ENCODE measurements at places on chromosomes 11 and 22. TPM values are rescaled to one million over a fixed set of nuclear protein-coding genes. Genes with fewer than 3 reads are reported as not detected.

SLC22A8 gene
- not detected for polyA plus RNA-seq

DNA sequence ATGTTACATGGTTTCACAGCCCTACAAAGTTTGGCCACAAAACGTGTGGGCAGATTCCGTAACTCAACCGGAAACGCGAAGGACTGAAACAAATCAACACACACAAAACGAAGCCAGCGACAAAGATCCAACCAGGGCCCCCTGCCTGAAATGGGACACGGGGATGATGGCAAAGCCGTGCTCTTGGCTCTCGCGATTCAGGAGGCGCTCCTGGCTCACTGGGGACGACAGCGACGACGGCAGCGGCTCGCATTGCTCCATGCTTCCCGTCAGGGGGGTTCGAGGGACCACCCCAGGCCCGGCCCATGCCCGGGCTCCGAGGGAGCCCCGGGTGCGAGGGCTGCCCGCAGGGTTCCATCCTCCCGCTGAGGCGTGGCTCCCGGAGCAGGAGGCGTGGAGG is 4786.8 kb upstream of the OR11H1 start:
- DNase-seq = no peak

CCDC116 gene
- polyA plus RNA-seq = 0.14 TPM

DNA sequence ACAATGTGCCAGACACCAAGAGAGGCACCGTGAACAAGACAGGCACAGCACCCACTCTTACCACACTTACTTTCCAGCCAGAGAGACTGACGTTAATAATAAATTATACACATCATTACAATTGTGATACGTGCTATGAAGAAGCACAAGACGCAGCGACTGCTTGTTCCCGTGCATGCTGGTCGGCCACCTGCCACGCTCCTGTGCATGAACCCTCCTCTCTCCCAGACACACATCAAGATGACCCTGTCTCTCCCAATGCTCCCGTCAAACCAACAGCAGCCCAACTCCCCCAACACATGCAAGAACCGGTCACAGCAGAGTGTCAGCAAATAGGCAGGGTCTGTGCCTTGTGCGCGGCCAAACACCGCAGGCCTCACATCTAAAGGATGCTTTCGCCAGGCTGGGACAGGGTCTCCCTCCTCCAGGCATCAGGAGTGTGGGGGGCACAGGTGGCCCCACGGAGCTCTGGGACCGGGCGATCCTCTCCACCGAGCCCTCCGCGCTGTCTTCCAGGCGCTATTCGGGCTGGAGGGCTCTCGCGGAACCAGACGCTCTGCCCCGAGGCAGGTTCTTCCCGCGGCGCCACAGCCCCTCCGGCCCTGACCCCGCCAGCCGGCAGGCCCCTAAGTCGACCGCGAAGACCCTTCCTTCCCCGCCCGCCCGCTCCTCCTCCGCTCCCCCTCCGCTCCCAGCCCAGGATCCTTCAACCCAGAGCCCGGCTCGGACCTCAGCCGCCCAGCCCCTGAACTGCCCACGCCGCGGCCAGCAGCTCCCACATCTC is 533 bp downstream of the SERGEF start:
- no peak for DNase-seq
